ENCODE measurements at places on chromosomes 11 and 22. TPM values are rescaled to one million over a fixed set of nuclear protein-coding genes. Genes with fewer than 3 reads are reported as not detected.

The RAB3IL1 gene
- 19.2 TPM for total RNA-seq

The CD82 gene
- total RNA-seq, result 28.2 TPM

The POTEH gene
- total RNA-seq, result not detected

The SERGEF gene
- 20.5 TPM for total RNA-seq
